ENCODE measurements at places on chromosomes 6 and 20.

GRCh38 chr6:156686995-156687788 is 90.0 kb upstream of the ARID1B start:
- DNase-seq: peak; percentile 94

- DNase-seq: no peak
Measured at GRCh38 chr6:32240686-32241085, 16.8 kb upstream of the NOTCH4 start.

GRCh38 chr6:125421836-125422235 is 120.1 kb upstream of the HDDC2 start:
- DNase-seq: no peak

DNA sequence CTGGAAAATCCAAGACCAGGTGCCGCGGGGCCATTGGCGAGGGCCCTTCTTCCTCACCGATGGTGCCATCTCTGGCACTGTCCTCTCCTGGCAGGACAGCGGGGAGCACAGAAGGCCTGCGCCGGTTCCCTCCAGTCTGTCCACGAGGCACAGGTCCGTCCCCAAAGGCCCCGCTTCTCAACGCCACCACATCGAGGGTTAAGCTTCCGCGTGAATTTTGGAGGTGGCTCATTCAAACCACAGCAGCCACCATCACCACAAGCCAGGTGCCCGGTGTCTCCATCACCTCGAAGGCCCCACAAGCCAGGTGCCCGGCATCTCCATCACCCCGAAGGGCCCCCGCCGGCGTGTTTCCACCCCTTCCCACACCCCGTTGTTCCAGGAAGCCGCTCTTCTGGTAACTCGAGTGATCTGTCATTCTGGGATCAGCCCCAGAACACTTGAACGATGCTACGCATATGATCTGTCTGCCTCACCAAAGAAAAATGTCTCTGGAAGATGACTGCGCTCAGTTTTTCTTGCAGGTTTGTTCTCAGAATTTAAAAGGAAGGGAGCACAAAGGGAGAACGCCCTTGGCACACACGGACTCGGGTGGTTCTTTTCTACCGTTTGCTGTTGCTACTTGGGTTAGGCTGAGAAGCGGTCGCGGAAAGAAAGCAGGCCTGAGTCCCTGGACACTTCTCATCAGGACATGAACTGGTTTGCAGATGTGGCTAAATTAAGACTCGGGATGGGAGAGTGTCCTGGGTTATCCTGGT is 9.9 kb upstream of the KIF25 start:
- DNase-seq: no peak

GRCh38 chr6:16619777-16620176 is 141.5 kb downstream of the ATXN1 start:
- DNase-seq: no peak

- DNase-seq: no peak
Measured at GRCh38 chr20:59102841-59103299, 60.3 kb upstream of the PRELID3B start.

DNA sequence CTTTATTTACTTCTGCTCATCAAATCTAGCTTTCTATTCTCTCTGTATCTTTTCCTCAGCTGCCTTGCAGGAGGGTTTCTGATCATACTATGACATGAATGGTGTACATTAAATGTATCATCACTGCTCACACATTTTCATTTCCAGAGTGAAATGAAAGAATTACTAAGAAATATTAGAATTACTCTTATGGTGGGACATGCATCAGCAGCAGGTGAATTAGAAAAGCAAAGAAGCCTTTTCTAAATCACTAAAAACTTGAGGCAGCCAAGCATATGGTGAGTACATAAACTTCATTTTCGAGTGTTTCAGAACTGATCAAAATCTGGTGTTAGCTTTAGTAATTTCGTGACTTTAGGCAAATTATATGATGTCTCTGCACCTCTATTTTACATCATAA is 23.6 kb downstream of the IL17A start:
- DNase-seq: no peak

- DNase-seq: no peak
Measured at GRCh38 chr20:24389686-24390085, 79.7 kb upstream of the SYNDIG1 start.

- no peak for DNase-seq
Measured at GRCh38 chr6:170250455-170250854, 40.4 kb downstream of the DLL1 start.

DNA sequence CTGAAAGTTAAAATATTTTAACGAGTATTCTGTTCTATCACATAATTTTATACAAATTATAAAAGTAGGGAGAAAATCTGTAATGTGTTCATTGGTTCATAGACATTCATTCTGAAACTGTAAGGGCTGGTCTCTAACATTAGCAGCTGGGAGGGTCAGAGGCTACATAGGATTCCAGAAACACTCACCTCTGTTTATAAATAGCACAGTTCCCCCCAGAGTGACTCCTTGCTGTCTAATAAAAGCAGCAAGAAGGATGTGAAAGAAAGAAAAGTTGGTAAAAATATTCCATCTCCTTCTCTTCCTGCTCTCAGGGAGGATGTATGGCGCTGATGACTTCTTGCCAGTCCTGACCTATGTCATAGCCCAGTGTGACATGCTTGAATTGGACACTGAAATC is 25.3 kb upstream of the NAA20 start:
- DNase-seq: no peak

DNA sequence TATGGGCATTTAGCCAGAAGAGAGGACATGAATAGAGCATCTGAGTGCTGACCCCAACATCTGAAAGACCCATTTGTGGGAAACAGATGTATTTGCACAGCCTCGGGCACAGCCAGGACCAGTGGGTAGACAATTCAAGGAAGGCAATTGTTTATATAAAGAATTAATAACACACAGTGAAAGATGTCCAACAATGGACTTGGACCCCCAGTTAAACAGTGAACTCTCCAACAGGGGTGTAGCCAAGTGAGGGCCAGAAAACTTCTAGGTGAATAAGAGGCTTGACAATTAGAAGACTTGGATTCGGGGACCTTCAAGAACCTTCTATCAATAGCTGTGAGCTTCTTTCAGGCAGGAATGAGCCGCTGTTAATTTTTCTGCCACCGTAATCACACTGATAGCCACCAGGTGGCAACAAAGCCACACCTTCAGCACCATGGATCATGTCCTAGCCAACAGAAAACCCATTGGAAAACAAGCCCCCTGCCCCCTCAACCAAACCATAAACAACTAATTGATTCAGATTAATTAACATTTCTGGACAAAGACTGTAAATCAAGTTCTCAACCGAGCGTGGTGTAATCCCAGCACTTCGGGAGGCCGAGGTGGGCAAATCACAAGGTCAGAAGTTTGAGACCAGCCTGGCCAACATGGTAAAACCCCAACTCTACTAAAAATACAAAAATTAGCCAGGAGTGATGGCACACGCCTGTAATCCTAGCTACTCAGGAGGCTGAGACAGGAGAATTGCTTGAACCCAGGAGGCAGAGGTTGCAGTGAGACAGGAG is 8.8 kb upstream of the SRSF6 start:
- DNase-seq: peak; percentile 66

DNA sequence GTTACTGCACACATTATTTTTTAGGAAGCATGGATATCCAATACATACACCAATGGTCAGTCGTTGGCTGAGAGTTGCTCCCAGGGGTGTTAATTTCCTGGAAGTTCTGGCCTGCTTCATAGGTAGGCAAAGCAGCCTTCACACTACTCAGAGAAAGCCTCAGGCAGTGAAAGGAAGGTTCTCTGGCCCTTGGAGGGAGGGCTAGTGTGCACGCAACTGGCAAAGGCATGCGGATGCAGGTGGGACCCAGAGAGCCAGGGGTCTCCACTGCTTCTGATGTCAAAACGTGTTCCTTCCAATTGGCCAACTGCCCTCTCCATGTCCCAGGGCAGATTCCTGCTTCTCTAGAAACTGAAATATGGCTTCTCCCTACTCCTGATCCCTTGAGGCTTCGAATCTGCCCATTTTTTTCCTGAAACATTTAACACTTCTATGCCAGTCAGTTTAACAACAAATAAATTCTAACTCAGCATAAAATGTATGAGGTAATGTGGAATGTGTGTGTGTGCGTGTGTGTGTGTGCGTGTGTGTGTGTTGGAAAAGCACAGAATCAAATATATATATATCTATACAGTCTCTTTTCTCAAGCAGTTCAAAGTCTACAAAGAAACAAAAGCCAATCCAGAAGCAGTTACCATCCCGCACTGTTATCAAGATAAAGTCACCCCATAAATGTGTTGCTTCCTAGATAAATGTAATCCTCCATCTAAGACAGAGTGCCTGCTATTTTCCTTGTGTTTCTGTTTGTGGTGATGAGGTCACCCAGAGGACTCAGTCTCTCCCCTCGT is 94.0 kb upstream of the HIVEP1 start:
- DNase-seq: no peak

DNA sequence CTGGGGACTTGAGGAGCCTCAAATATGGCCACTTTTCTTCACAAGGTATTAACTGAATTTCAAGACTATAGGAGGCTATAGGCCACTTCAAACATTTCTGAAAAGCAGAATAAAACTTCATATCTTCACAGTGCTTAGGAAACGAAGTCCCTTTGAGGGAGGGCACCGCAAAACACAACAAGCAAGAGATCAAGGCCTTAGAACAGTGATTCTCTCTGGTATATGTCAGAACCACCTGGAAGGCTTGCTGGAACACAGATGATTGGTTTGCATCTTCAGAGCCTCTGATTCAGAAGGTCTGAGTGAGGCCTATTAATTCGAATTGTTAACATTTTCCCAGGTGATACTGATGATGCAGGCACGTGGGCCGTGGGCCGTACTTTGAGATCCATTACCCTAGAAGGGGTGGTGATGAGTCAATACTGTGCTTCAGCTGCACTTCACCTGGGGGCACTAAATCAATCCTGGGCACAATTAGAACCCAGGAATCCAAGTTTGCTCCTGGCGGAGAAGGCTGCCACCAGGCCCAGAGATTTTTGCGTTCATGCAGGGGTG is 10.7 kb downstream of the SUN5 start:
- DNase-seq: no peak

DNA sequence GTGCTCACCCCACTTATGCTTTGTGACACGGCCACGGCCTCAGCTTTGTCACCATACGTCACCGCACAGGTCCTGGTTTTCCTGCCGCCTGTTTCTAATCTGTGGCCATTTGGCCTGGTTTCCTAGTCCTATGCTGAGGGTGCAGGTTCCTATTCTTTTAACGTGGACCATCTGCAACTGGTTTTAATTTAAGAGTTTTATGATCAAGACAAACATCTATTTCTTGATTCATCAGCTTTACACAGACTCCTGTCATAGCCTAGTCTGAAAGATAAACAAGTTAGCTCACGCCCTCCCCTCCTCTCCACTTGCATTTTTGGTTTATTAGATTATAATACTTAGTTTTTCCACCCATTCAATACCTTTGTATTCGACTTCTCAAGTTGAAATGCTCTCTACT is 97.5 kb upstream of the RPS6KA2 start:
- no peak for DNase-seq

DNA sequence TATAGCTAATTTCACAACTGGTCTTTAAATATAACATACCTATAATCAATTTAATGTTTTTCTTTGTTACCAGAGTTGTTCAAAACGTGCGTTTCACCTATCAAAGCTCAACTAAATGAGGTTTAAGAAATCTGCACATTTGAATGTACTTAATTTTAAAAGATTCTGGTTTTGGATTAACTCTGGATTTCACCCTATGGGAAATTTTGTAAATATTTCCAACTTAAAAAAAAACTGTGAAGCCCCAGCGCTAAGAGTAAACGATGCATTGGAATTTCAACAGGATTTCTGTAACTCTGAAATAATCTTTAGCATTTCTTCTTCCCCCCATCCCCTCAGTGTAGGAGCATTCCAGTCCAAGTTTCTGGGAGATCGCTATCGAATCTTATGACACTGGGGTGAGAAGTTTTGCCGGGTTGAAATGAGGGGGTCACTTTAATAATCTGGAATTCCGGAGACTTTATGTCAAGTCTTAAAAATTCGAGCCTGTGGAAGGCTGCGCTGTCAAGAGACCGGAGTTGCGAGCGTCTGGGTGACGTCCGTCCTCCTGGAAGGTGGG is 643 bp upstream of the MAP3K4 start:
- DNase-seq: no peak

DNA sequence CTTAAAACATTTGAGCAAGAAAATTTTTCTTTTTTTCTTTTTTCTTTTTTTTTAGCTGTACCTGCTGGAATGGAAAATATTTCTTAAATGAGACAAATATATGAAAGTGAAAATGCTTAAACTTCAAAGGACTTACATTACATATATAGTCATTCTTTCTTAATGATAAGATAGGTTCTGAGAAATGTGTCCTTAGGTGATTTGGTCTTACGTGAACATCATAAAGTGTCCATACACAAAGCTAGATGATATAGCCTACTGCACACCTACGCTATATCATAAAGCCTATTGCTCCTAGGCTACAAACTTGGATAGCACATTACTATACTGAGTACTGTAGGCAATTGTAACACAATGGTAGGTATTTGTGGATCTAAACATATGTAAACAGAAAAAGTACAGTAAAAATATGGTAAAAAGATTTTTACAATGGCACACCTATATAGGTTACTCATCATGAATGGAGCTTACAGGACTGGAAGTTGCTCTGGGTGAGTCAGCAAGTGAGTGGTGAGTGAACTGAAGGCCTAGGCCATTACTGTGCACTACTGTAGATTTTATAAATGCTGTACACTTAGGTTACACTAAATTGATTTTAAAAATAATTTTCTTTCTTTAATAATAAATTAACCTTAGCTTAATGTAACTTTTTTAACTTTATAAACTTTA is 54.6 kb downstream of the RPP21 start:
- no peak for DNase-seq

DNA sequence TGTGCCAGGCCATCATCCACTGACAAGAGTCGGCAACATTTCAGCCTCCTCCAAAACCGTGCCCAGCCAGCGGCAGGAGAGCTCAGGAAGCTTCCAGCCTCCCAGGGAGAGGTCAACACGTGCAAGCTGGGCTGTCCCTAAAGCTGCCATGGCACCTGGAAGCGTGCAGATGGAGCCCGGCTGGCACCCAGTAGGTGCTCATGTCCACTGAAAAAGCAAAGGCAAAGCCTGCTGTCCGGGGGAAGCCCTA is 14.4 kb upstream of the TLDC2 start:
- DNase-seq: no peak

- DNase-seq: no peak
Measured at GRCh38 chr6:133608620-133609019, 280.3 kb upstream of the TCF21 start.

DNA sequence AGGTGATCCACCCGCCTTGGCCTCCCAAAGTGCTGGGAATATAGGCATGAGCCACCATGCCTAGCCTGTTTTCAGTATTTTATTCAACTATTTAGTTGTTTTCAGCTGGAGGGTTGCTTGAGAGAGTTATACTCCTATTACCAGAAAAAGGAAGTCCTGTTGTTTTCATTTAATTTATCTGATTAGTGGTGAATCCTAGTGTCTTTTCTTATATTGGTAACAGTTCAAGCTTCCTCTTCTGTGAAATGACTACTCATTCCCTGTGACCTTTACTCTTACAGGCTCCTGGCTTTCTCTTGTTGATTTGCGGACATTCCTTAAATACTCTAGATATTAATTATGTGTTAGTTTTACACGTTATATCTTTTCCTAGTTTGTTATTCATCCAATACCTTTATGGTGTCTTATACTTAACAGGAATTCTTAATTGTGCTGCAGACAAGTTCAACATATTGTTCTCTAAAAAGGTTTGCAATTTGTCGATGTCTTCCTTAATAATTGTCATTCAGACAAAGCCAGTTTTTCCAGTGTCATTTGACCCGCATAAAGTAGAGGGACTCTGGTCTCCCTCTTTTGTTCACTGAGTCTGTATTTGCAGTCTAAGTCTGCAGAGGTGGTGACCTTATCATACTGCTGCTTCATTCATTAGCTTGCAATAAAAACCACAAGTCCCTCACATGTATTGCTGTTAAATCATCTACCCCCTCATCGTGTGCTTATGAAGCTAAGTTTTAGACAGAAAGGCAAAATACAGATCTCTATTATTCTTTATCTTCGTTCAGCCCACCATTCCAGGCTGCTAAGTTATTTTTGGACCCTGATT is 51.4 kb downstream of the ZBTB9 start:
- DNase-seq: no peak
